Frontal cortex (tissue), 4 donors: ENCODE measurements at places on chromosomes 12 and 14. TPM values are rescaled to one million over a fixed set of nuclear protein-coding genes. Genes with fewer than 3 reads are reported as not detected.

- no peak for DNase-seq
Observed at GRCh38 chr12:108572166-108572790, 9.9 kb downstream of the ISCU start.

GRCh38 chr12:78891646-78892353 lies 27.2 kb downstream of the SYT1 start:
- DNase-seq, result no peak

GRCh38 chr12:56385873-56386272 lies 23.2 kb upstream of the APOF start:
- no peak for DNase-seq

DNA sequence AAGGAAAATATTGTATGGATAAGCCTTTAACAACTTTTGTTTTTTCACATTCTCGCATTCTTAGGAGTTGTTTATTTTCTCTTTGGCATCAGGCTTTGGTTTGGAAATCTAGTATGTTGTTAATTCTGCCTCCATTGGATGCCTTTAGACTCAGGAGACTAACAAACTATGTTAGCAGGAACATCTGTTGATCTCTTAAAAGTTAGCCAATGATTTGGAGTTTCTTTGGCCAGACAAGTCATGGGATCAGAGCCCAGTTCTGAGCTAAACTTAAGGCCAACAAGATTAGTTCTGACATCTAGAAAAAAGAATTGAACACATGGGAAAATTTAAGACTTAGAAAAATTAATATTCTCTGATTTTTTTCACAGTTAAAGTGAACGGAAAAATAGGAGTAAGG lies 35.3 kb upstream of the STRAP start:
- no peak for DNase-seq

CATSPERB gene
- 4.1 TPM for total RNA-seq
